ENCODE measurements at places on chromosomes 1 and 21.
A peak's percentile ranks its signal among the peaks of the same experiment; 100 is the strongest.

- no peak for DNase-seq
These were observed 47.3 kb upstream of the GPR37L1 start for GRCh38 chr1:202075389-202075788.

GRCh38 chr1:243415663-243416408 lies 160.0 kb downstream of the SDCCAG8 start:
- peak; percentile 69 for DNase-seq

GRCh38 chr1:192045131-192045530 lies 113.1 kb upstream of the RGS18 start:
- DNase-seq, result peak; percentile 13

DNA sequence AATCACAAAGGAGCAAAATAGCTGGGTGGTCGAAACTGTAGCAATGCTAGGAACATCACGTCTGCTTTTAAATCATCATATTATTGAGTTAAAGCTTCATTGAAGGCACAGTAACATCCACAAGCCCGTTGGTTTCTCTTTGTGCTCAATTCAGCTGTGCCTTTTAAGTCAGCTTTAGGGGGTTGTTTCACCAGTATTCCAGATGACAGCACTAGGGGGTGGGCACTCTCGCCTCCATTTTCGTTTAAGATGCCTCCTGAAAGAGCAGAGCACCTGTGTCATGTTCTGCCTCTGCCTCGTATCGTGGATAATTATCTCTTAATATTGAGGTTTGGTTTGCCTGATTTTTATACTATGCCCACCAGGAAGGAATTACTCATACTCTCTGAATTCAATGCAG lies 139.8 kb upstream of the PTBP2 start:
- DNase-seq, result no peak

DNA sequence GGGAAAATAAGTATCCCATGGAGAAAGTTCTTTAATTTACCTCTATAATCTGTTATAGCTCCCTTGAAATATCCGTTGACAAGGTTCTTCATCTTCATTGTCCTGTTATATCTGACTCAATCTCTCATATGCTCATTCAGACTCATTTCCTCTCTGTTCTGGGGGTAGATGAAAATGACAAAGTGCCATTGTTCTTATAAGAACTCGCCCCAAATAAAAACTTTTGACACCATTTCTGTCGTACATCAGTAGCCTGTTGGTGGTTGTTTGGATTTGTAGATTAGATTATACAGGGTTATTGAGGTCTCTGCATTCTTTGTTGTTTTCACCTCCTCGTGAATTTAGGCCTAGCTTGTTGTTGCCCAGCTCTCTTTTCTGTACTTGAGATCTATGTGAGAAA lies 55.2 kb upstream of the IPO9 start:
- DNase-seq, result no peak

- DNase-seq, result peak; percentile 89
These were observed 6.6 kb downstream of the CBR3 start for GRCh38 chr21:36141513-36141925.

DNA sequence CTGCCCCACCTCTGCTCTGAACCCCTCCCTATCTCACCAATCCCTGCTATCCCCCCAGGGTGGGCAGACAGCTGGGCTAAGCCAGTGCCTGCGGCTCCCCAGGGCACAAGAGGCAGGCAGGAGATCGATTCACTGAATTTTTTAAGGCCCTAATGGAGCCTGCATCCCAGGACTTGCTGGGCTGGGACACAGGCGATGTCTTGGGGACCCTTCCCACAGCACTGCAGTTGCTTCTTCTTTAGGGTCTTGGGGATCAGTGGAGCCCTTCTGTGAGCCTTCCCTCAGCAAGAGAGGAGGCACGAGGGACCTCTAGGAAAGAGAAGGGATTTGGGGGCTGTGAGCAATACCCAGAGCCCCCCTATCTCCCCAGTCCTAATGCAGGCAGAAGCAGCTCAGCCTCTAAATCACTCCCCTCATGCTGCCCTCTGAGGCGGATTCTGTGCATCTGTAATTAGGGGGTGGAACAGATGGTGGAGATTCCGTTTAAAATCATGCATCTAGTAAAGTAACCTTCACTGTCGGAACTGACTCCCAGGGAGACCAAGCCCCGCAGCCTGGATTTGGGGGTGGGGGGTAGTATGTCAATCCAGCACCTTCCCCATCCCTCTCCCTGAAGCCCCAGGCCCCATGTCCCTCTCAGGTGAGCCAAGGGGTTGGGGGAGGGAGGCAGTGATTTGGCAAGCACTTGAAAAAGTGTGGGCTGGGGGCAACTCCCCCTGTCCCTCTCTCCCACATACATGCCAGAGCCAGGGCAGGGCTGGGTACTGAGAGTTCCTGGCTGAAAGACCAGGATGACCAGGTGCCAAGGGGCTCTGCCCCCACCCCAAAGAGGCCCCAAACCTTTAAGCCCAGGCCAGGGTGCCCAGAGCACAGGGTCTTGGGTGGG lies 10.0 kb downstream of the AHDC1 start:
- peak; percentile 81 for DNase-seq

DNA sequence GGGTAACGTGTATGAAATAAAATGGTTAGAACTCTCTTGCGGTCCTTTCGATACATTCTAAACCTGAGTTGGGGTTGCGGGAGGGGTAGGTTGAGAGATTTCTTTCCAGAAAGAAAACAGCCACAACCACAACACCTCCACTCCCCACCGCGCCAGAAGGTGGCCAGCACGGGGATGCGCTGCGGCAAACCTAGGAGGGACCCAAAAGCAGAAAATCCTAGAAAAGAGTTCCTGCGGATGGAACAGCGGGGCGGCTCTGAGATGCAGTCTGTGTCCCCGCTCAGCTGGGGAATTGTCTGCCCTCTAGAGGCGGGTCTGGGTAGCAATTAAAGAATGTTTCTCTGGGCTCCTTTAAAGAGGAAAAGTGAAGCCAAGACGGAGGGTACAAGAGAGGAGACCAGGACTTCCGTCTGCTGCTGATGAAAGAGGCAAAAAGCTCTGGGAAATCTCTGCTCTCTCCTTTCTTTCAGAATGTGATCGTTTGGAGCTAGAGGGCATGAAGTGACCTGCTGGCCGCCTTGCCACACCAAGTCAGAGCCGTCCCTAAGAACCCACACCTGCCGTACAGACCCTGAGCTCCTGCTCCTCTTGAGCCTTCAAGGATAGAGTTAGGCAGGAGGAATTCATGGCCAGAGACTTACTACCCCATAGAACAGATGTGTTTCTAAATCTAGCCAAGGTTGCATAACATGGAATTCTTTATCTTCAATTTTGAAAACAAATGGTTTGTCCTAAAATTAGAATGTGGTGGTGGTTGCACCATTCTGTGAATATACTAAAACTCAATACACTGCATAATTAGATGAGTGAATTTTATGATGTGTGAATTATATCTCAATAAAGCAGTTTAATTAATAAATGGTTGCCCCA lies 46.5 kb upstream of the COA6 start:
- DNase-seq, result peak; percentile 47

- DNase-seq, result peak; percentile 75
These were observed 21.0 kb downstream of the S100A10 start for GRCh38 chr1:151972542-151973248.

- DNase-seq, result no peak
These were observed 109.4 kb downstream of the RGL1 start for GRCh38 chr1:183914276-183914675.

DNA sequence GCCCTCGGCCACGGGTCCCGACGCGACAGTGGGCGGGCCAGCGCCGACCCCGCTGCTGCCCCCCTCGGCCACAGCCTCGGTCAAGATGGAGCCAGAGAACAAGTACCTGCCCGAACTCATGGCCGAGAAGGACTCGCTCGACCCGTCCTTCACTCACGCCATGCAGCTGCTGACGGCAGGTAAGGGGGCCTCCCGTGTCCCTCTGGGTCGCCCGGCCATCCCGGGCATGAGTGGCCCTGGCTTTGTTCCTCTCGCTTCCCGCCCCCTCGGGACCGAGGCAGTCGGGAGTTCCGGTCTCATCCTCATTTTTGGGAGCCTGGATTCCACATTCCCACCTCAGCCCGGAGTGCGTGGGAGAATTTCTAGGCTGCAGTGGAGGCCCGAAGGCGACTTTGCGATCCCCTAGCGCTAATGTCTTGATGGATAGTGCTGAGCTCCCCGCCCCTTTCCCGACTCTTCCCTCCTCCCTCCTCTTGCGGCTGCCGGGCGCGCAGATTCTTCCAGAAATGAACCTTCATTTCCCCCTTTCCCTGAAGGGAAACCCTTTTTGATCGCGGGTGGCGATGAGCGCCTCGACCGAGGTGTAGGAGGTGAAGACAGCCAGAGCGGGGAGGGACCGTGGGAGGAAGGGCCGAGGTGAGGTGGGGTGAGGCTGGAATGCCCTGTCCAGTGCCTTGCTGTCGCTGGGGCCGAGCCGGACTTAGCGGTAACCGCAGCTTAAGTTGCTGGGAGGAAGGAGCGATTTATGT lies 705 bp downstream of the KHDRBS1 start:
- DNase-seq, result peak; percentile 80

DNA sequence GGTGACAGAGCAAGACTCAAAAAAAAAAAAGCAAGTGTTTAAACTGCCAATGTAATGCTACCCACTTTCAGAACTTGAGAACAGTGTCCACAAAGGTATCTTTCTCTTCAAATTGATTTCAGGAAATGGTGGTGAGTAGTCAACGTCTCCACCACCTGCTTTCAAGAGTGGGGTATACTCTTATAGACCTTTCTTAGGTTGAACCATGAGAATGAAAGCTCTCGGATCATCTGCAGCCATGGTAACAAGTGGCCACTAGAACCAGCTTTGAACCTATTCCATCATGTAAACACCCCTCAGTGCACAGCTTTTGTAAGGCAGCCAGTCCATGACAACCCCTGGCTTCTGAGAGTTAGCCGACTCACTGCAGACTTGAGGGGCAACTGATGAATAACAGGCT lies 107.4 kb downstream of the NTPCR start:
- no peak for DNase-seq

DNA sequence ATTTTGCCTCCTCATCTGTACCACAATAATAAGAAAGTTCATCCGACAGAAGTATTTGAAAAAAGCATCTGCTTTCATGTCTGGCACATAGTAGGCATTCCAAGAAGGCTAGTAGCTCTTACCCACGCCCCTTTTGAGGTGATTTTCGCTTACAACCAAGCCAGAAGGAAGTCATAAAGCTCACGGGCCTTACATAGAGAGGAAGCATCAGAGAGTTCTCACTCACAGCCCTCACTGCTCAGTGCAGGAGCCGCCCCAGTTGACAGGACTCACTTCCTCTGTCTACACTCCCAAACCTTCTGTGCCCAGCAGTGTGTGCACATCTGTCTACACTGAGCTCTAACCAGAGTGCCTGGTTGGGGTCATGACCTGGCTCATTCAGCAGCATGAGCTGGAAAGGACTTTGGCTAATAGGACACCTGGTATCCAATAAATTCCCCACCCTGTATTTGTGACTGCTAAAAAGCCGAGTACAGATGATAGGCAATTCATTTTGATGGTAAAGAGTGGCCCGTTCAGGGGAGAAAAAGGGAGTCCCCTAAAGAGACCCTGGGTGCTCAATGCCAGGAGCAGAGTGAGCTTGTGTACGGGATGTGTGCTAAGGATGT lies 36.8 kb upstream of the DUSP10 start:
- DNase-seq, result no peak

DNA sequence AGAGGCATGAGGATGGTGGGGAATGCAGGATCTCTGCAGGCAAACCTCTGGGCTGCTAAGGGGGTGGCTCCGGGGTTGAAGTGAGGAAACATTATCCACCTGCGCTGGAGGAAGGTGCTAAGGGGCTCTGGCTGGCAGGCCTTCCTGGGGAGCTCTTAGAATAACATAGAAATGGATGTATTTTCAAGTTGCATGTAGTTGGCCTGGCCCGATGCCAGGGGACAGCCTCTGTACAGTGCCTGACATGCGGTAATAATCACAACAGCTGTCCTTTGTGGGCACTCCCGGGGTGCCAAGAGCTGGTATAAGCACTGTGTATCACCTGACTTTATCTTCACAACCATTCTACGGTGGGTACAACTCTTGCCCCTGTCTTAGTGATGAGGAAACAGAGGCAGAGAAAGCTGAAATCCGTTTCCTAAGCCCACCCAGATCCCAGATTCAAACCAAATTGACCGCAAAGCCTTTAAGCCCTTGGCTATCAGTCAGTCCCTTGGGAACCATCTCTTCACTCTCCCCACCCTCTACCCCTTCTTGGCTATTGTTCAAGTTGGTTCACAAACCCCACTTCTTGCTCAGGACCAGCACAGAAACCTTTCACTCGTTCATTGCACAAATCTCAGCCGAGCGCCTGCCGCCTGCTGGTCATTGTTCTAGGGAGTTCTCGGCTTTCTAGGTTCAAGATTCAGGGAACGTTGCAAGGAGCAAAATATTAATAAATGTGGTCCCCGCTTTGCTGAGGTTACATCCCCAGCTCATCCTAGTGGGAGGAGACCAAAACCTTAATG lies 30.9 kb downstream of the PADI4 start:
- no peak for DNase-seq

GRCh38 chr1:210523830-210524229 lies 195.1 kb downstream of the HHAT start:
- no peak for DNase-seq

DNA sequence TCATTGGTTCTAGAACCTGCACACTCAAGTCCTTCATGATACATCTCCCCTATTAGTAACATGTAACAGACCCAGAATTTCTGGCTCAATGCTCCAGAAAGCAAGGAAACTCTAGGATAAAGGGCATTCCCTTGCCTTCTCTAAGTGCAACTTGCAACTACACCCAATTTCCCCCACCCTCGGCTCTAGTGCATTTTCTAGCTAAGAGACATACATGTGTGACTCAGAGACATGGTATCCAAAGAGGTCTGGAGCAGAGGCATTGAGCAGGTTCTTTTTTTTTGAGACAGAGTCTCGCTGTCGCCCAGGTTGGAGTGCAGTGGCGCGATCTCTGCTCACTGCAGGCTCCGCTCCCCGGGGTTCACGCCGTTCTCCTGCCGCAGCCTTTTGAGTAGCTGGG lies 132.9 kb downstream of the ZC3H11B start:
- DNase-seq, result no peak

GRCh38 chr1:233327651-233328141 lies at the start of gene MAP3K21:
Gene MAP3K21, plus strand, starts transcription at chr1:233327724. Its CDS starts 305 bp downstream, at chr1:233328029.
- peak; percentile 39 for DNase-seq

DNA sequence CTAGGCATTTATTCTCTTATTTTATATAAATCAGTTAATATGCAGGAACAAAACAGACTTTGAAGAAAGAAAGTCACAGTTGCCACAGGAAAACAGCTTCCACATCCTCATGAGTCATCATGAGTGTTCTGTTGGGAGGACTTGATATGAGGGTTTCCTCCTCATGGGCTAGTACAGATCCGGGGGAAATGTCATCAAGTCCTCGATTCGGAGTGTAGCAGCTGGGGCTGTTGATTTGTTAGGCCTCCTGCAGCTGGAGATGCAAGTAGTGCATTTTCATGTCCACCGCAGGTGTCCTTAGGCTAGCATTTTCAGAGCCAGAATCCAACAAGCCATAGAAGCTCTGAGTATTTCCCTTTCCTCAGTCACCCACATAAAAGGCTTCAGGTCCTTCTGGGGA lies 36.7 kb downstream of the ADAM30 start:
- no peak for DNase-seq

GRCh38 chr1:54460351-54460750 lies 54.2 kb upstream of the SSBP3 start:
- no peak for DNase-seq

GRCh38 chr21:38538353-38538752 lies 40.1 kb upstream of the ERG start:
- DNase-seq, result no peak

GRCh38 chr1:16716691-16717335 lies 23.5 kb upstream of the RNU1-4 start:
- no peak for DNase-seq

Data from brain (organoid and tissue), 16 donors.